GM19239 (cell line): ENCODE measurements at places on chromosomes 2 and 18.

- DNase-seq: peak; percentile 19
Measured at GRCh38 chr2:230007931-230008707, 60.6 kb downstream of the SLC16A14 start.

- no peak for DNase-seq
Measured at GRCh38 chr2:132871831-132872230, 201.8 kb upstream of the LYPD1 start.

DNA sequence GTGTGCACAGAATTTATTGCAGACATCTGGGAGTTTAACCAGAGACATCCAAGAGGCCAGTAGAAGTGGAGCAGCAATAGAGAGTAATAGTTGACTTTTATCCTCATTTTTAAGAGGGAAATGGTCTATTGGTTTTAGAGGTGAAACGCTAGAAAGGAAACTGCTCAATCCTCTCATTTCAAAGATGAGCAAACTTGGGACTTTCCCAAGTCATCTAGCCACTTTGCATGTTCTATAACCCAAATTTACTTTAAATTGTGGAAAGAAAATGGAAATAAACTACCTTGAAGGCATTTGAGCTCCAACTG is 601.7 kb downstream of the ARHGAP15 start:
- no peak for DNase-seq

- DNase-seq: no peak
Measured at GRCh38 chr2:233950078-233950825, 33.1 kb downstream of the TRPM8 start.

- DNase-seq: no peak
Measured at GRCh38 chr18:35851286-35851970, 121.1 kb upstream of the RMP24 start.

DNA sequence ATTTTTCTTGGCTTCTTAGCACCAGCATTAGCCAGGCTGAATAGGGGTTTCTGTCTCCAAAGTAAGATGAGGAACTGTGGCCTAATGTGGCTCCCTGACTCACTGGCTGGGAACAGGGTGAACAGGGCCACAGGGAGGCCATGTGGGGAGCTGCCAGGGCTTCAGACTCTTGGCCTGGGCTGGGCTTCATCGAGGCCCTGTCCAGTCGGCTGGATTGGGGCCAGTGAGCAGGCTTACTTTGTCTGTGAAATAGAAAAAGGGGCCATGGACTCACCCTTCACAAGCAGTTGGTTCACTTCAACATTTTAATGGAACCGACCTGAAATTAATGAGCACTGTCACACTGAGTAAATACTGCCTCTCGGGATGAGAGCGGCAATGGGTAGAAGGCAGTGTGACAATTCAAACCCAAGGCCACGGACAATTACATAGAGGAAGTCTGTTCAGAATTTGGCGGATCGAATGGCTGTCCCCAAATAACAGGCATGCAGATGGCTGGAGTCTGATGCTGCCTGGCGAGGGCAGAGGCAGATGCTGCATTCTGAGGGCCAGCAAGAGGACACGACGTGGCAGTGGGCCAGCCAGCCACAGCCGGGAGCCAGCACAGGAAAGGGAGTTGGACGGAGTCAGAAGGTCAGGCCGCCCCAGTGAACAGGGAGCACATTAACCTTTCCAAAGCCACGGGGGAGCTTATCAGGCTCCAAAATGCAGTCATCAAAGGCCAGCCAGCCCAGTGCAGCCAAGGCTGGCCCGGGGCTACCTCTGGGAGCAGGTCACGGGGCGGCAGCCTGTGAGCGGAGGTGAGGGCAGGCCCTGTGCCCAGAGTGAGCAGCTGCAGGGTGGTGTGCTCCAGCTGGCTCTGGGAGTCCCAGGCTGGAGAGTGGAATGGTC is 146.6 kb upstream of the REV1 start:
- no peak for DNase-seq

- DNase-seq: no peak
Measured at GRCh38 chr2:109180786-109181185, 51.8 kb downstream of the SH3RF3 start.

- peak; percentile 12 for DNase-seq
Measured at GRCh38 chr2:55175254-55176093, 56.6 kb downstream of the CLHC1 start.

DNA sequence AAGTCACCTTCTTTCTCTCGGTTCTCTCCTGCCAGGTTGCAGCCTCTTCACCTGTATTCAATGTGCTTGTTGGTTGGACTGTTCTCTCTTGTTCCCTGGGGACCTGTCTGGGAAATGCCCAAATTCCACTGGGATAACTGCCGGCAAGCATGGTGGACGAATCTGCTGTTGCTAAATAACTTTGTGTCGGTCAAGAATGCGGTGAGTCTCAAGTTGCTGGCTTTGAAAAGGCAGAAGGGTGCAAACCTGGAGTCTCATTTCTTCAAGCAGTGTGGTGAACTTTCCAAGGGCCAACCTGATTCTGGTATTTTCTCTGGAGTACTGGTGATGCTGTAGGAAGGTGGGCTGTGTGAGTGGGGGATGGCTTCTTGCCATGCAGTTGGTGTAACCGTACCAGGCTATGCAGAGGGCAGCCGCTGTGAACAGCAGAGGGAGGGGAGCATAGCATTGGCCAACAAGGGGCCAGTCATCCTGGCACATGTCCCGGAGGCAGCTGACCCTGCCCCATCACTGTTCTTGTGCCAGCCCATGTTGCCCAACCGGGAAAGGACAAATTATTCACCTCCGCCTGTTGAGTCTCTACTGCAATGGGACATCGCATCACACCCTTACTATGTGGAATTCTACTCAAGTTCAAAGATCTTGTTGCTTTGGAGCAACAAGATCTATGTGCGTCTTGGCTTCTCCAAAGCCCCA is 88.1 kb upstream of the SEC11C start:
- no peak for DNase-seq

GRCh38 chr2:151337643-151338042 is 19.7 kb upstream of the TNFAIP6 start:
- no peak for DNase-seq

DNA sequence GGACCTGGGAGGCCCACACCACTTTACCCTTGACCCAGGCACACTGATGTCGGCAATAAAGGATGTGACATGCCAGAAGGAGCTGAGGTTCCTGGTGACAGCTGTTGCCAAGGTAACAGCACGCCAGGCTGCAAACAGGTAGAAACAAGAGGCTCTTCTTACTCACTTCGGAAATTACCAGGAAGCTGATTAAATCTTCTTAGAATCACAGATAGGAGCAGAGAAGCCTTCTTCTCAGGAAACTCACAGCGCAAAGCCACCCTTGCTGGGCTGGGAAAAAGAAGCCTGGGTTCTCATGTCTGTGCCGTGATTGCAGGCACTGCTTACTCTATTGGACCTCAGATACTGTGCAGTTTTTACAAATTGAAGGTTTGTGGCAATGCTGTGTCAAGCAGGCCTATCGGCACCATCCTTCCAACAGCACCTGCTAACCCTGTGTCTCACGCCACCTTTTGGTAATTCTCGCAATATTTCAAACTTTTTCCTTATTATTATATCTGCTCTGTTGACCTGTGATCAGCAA is 61.0 kb upstream of the TAF1B start:
- no peak for DNase-seq

GRCh38 chr2:163419000-163419830 is 316.6 kb downstream of the FIGN start:
- no peak for DNase-seq

- no peak for DNase-seq
Measured at GRCh38 chr18:79930020-79930642, 21.3 kb downstream of the SLC66A2 start.

DNA sequence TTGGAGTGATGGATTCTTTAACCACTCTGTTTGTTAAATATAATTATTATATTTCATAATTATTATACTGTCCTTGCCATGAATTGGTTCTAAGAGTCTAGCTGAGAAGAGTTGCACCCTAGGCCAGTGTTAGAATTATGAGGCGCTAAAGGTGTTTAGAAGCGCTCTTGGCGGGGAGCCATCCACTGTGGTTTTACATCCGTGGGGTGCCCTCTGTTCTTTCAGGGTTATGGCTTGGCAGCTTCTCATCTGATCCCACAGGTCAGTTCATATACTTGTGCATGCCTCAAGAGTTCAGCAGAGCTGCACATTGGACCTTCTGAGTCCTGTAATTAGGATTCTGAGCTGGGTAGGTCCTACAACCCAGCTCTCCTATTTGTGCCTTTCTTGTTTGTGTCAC is 9.1 kb downstream of the ASAP2 start:
- DNase-seq: no peak

- DNase-seq: no peak
Measured at GRCh38 chr18:4040391-4041092, 414.6 kb downstream of the DLGAP1 start.

DNA sequence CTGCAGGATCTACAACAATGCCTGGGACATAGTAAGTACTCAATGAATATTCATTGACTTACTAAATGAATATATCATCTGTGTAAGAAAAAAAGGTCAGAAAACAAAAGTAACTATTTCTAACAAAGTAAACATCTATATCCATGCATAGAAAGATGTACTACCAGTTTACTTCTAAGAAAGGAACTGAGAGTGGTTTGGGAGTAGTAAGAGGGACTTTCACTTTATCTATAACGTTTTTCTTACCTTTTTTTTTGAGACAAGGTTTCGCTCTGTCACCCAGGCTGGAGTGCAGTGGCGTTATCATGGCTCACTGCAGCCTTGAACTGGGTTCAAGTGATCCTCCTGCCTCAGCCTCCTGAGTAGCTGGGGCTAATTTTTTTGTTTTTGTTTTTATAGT is 25.7 kb downstream of the DHX57 start:
- DNase-seq: no peak

DNA sequence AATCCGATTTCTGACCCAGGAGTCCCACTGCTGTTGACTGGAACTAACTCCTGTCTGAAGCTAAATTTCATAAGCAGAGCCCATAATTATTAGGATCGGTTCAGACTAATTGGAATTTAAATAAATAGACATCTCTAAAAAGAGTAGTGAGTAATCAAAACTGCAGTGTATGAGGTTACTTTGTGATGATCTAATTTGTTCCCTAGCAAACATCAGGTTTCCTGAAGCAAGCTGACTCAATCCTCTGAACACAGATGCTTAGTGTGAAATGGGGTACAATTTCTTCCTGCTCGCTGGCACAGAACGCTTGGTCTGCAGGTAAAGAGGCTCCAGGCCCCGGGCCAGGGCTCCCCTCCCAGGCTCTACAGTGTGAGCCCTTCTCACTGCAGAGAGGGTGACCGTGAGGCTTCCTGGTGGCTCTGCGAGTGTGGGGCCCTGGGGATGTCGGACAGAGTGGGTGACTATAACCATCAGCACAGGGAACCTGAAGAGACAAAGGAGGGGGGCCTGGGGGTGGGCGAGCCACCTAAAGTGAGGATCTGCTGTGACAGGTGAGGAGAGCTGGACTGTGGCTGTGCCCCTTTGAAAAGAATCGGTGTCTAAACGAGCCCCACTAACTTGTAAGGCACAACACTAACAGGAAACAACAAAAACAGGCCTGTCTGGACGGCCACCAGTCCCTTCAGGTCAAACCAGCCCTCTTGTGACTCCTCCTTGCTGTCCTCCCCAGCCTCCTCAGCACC is 20.2 kb downstream of the CHST10 start:
- DNase-seq: no peak

DNA sequence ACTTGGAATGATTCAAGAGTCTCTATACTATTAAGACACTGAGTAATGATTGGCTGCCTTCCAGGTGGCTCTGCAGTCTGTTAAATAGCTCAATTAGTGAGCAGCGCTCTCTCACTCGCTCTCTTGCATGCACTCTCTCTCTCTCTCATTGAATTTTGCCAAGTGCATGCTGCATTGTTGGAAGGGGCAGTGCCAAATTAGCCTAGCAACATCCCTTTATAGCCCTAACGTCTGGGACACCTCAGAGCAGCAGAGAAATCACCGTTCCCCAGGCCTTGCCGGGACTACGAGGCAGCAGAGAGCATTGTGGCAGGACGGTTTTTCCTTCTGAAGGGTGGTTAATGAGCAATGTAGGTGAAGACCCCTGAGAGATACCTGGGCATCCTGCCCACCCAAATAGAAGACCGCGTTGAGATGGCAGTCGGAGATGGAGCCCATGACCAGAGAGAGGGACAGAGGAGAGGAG is 447.6 kb upstream of the POU3F3 start:
- DNase-seq: no peak

- peak; percentile 70 for DNase-seq
Measured at GRCh38 chr2:71548646-71549425, 95.5 kb downstream of the DYSF start.

DNA sequence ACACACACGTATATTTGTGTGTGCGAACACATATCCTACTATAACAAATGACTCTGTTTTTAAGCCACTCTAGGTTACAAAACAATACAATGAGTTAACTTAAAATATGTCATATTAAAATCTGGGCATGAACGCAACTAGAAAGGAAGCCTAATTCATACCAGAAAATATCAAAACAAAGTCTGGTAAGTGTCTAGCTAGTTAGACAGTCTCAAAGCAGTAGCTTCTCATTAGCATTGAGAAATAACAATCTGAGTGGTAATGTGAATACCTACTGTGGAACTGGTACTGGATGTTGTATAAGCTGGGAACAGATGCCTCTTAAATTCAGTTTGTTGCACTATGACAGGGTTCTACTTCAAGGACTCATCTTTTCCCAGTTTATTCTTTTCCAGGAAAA is 32.5 kb upstream of the WIPF1 start:
- DNase-seq: no peak

DNA sequence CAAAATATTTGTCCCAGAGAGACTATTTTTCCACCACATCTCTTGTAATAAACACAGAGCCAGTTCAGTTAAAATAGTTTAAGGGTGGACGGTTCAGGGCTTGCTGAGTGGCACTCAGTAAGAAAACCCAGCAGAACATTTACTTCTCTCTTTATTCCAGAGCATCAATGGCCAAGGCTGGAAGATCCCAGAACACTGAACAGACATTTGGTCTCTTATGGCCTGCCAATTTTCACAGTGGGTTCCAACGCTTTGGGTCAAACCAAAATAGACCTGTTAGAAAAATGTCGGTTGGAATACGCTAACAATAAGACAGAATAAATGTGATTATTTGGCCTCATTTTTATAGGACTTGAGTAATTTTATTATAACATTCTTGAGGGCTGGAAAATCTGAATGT is 580.3 kb upstream of the TMEFF2 start:
- no peak for DNase-seq

GRCh38 chr2:156229724-156230362 is 102.7 kb downstream of the NR4A2 start:
- DNase-seq: no peak

- no peak for DNase-seq
Measured at GRCh38 chr18:77161961-77162360, 29.4 kb upstream of the MBP start.

- no peak for DNase-seq
Measured at GRCh38 chr2:11028407-11028916, 116.7 kb downstream of the KCNF1 start.

- DNase-seq: peak; percentile 27
Measured at GRCh38 chr18:70036771-70037347, 89.2 kb upstream of the CD226 start.
